IPS DF 19.7 (cell line): ENCODE measurements at places on chromosomes 5 and 9.

- no peak for DNase-seq
Observed at GRCh38 chr9:129776566-129776937, 23.7 kb upstream of the PTGES start.

- no peak for DNase-seq
Observed at GRCh38 chr9:132857616-132858342, 20.3 kb downstream of the AK8 start.

DNA sequence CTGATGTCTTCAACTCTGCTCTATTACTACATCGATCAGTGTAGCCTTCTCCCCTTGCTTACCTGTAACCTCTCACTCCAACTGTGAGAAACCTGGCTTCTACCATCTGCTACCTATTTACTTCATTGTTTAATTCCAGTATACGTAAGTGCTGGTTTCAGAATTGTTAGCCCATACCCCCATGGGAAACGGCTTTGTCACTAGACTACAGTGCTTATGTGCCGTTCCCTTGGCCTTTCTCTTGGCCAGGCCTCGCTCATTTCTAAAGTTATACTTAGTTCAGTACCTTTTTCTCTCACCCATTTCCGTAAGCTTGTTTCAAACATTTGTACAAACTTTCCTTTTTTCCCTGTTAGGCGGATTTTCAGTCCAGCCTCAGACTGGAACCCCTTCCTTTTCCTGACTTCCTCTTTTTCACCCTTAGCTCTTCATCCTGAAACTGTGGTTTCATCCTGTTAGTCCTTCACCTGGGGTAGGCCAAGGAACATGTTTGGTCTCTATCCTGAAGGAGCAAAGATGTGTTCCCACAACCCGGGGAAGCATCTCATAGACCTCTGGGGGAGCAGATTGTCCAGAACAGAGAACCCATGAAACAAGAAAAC is 21.7 kb downstream of the ALG2 start:
- DNase-seq: no peak

DNA sequence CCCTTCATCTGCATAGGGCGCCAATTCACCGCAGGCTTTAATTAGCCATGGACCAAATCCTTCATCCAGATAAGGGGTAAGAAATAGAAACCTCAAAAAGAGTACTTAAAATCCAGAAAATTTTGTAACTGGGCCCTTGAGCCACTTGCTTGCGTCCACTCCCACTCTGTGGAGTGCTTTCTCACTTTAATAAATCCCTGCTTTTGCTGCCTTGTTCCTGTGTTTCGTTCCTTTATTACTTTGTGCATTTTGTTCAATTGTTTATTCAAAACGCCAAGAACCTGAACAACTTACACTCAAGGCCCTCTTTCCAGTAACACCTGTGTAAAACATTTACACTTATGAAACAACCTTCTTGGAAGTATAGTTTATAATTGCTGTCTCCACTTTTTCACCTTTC is 66.5 kb downstream of the HMHB1 start:
- no peak for DNase-seq

DNA sequence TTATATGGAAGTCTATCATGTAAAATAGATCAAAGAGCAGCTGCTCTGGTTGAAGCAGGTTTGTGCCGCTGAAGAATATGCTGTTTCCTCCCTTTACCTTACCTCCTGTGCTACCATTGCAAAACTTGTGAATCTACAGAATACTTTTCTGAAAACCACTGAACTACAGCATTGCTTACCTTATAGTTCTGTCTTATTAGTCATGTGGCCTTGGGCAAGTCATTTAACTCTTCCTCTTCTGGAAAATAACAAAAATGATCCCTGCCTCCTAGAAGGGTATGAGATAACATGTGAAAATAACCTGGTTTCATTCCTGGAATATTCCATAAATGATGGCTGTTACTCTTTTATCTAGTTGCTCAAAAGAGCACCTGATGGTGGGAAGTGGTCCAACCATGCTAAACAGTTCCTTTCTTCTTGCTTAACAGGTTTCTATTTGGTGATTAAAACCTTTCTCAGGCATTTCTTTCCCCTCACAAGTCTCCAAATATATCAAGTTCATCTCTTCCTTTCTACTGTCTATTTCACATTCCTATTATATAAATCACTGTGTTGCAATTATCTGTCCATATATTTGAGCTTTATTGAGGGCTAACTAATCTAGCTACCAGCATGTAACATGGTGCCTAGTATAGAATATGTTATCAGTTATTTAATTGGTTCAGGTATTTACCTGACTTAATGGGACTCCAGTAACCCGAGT is 15.0 kb downstream of the TRIM32 start:
- no peak for DNase-seq

DNA sequence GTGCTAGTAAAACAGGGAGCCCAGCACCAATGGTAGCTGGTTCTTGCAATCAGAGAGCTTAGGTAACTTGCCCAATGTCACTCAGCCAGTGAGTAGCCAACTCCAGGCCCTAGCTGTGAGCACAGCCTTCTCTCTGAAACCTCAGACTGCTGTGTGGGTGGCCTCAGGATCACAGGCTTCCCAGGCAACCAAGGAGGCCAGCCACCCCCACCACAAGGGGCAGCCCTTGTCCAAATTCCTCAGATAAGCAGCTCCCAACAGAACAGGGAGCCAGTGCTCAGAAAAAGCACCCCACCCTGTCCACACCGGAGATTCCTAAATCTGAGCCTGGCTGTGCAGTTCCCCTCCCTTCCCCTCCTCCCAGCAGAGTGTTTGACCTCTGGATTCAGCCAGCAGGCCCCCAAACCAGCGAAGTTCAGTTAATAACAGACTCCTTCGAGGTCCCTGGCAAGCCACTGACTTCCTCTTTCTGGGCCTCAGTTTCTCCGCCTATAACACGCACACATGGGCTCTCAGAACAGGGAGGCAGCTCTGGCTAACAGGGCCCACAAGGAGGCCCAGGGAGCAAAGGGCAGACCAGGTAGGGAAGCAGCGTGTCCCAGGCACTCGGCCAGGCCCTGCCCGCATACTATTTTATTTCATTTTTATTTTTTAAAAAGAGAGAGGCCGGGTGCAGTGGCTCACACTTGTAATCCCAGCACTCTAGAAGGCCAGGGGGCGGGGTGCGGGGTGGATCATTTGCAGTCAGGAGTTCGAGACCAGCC is 2.7 kb downstream of the EEIG1 start:
- no peak for DNase-seq

DNA sequence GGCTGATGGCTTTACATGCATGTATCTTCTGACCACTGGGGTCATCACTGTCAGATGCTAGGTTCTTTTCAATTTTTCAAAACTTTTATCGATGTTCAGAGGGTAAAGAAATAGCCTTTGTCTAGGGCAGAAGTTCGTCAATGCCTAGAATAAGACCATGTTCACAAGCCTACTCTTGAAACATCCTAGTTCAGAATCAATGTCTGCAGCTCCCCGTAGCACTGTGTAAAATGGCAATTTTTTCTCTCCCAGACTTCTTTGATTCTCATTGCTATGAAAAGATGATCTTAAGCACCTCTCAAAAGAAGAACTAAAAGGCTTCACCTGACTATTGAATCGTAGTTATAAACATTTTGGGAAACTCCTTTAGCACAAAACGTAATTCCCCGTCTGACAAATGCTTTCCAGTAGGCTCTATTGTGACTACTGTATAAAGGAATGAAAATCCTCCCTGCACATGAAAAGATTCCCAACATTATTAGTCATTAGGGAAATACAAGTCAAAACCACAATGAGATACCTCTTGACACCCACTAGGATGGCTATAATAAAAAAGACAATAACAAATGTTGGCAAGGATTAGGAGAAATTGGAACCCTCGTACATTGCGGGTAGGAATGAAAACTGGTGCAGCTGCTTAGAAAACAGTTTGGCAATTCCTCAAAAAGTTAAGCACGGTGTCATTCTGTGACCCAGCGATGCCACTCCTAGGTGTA is 263.5 kb downstream of the ARHGAP26 start:
- DNase-seq: no peak

DNA sequence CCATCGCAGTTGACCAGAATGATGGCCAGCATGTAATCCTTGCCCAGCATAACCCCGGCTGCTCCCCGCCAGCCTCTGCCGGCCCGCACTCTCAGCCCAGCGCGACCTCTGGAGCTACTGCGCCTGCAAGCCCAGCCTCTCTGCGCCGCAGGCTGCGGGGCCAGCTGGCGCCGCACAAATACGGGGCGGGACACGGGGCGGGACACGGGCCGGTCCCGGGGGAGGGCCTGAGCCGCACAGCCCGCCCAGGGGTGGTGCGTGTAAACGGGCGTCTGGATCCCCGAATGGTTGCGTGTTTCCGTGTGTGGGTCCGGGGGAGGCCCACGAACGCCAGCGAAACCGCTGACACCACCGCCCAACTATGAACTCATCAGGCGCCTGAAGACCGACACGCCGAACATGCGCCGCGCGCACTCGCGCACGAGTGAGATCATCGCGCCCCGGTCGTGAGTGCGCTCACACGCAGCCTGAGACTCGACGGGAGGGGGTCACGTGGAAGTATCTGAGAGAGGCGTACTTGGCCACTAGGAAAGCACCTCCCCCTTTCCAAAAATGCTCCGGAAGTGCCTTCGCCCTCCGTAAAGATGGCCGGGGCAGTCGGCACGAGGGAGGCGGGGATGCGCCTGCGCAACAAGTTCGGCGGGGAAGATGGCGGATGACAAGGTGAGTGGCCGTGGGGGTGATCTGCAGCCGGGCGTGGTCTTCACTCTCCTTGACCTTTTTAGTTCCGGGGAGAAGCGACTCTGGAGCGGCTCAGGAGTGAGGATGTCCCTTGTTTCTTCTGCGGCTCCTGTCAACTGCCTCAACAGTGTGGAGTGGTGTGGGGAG is at the start of the genes APBB3 and SLC35A4:
Gene APBB3 (minus strand): TSS at position 403 of the 828 bp plus-strand sequence. CDS start 353 bp downstream, at position 50.
Gene SLC35A4 (plus strand): TSS at position 633 of the 828 bp plus-strand sequence. CDS start 2,342 bp downstream, outside the sequence.
- DNase-seq: peak; percentile 94

- peak; percentile 83 for DNase-seq
Observed at GRCh38 chr5:107826311-107827000, 155.7 kb upstream of the EFNA5 start.

DNA sequence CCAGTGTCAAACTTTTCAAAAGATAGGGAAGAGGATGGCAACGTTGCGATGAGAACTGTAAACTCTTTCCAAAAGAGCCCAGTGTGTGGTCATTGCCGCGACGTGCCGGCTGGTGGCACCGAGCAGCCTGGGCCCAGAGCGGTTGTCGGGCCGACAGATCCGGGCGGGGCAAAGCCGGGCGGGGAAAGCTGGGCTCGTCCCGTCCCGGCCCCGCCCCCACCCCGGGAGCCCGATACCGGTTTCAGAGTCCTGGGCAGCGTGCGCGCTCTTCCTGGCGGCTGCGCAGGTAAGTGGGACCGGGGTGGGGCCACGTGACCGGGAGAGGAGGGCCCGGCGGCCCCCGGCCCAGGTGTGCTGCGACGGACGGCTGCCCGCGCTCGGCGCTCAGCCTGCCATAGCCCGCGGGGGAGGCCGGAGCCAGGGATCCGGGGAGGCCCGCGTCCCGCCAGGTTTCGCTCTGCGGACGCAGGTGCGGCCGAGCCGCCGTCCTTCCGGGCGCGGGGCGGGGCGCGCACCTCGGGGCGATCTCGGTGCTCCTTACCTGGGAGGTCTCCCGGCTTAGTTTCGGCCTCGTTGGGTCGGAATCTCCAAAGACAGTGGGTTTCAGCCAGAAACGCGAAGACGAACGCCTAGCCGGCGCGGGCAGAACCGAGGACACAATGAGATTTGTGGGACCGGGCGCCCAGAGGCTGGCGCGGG is at the start of gene MARVELD2:
Gene MARVELD2 (plus strand): TSS at position 232 of the 699 bp plus-strand sequence. CDS start 4,270 bp downstream, outside the sequence.
- DNase-seq: peak; percentile 60

GRCh38 chr5:122515709-122516431 is 203.8 kb downstream of the SNCAIP start:
- peak; percentile 68 for DNase-seq

DNA sequence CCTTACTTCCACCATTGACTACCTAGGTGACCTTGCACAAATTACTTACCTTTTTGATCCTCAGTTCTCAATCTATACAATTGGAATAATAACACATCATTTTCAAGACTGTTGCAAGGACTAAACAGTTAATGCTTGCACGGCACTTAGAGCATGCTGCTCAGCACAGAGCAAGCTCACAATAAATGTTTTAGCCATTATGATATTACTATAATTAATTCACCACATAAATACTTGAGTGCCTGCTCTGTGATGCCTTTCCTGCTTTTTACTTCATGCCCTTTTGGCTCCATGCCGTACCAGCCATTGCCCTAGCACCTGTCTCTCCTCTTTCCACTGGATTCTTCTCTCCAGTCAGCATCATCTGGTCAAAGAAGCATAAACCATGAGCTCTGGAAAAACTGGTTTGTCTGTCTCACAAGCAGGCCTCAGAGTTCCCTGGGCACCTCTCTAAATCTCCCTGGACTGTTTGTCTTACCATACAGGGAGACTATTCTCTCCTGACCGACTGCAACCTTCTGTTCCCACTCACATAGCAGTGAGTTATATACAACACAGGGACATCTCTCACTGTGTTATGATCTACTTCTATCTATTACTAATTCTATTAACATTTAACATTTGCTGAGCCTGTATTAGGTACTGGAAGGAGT is 260.4 kb upstream of the ADRA1B start:
- no peak for DNase-seq

GRCh38 chr5:1497795-1498622 is 25.8 kb downstream of the LPCAT1 start:
- DNase-seq: no peak

DNA sequence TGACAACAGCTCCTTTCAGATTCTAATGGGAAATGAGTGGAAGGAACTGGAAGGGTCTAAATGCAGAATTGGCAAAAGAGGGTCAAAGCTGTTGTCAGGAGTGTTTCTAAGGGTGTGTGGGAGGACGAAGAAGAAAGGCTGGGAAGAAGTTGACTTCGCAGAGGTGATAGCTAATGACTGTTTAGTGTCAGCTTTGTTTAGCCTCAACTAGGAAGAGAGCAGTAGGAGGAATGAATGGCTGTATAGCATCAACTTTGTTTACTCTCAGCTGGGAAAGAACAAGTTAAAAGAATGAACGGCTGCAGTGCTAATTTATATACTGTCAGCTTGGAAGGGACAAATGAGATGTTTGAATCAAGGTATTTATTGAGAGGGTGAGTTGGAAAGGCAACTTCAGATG is 5.9 kb upstream of the LIX1 start:
- DNase-seq: no peak

DNA sequence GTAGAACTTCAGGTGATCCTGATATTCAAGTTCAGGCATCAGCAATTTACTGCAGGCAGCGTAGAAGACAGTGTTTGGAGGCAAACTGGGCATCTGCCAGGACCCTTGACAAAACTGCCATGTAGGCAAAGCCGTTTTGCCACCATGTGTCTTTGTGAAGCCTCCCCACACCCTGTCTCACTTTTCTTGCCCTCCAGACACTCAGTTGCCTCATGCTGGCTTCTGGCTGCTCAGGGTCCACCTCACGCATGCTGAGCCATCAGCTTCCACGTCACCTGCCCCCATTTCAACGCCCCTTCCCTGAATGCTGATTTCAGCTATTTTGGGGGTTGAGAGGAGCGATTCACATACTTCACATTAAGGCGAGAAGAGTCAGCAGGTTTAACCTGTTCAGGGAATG is 165.2 kb upstream of the KLF9 start:
- no peak for DNase-seq

DNA sequence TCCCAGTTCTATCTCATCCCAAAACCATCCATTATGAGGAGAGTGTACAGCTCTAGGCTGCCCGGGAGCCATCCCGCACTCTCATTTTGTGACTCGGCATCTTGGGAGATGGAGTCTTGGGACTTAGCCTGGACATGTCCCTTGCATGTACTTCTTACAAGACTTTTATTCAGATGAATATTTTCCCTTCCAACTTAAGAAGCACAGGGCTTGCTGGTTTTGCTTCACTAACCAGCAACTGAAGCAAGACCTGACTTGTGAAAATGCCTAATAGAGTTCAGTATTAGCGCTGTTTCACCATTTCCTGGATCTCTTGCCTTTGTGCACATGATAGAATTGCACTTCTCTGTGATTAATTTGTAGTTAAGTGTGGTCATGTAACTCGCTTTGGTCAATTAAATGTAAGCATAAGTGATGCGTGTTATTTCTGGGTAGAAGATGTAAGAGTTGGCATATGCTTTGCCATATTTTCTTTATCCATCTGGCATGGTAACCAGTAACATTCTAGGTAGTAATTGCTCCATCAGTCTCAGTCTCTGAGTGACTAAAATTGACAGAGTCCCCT is 55.8 kb downstream of the PDCD1LG2 start:
- no peak for DNase-seq
